GM19239 (cell line): ENCODE measurements at places on chromosomes 16 and 17.

DNA sequence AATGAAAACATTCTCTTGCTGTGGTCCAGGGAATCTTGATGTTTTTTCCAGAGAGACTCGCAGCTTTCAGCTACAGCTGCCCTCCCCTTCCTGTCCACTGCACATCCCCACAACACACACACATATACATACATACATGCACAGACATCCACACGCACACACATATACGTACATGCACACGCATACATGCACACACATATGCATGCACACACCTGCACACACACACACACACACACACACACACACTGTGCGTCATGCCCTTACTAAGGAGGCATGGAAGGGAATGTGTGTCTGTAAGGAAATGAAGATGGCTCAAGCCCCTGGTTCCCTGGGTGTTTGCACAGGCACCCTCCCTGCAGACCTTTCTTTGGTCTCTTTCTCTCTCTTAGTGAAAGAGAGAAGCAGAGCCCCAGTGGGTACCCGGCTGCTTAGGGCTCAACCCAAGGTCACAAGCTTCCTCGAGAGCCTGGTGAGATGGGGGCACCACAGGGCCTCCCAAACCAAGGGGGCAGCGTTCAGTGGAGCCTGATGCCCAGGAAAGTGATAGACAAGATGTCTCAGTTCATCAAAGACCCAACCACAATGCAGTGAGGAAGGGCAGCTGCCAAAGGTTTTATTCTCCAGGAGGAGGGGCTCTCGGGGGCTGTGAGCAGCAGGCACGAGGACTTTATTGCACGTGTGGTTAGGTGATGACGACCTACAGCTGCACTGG is 33.3 kb downstream of the TNFRSF13B start:
- DNase-seq, result no peak

GRCh38 chr16:57906382-57907316 is 64.3 kb downstream of the CNGB1 start:
- no peak for DNase-seq

- no peak for DNase-seq
These were observed 13.5 kb downstream of the SARM1 start for GRCh38 chr17:28385037-28385400.

DNA sequence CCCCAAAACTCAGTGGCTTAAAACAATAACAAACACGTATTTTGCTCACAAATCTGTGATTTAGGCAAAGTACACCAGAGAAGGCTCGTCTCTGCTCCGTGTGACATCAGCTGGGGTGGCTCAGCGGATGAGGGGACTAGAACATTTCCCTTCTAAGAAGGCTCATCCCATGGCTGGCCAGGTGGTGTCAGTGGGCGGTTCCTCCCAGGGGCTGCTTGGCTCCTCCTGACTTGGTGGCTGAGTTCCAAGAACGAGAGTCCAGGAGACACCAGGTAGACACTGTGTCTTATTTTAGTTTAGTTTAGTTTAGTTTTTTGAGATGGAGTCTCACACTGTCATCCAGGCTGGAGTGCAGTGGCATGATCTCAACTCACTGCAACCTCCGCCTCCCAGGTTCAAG is 5.6 kb upstream of the CHMP6 start:
- DNase-seq, result no peak

GRCh38 chr17:39231591-39232551 is 6.1 kb upstream of the STAC2 start:
- DNase-seq, result peak; percentile 78

DNA sequence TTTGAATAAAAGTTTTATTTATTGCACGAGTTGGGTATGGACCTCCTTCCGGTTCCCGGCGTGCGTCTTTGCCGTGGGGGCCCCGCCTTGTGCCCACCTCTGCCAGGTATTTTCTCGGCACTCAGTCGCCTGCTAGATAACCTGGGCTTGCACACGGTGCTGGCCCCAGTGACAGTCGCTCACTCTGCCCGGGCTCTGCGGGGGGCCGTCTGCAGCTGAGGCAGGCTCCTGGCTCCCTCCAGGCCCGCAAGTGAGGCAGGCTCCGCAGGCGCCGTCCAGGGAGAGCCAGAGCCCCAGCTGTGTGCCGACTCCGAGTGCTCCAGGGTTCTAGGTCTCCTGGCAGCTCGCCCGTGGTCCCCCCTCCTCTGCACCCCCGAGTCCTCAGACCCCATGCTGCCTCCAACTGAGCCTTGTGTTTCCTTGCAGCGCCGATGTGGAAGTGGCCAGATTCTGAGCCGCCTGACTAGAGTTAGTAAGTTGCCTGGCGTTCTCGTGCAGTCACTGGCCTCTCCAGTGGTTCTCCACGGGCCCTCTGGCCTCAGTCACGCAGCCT is 54.7 kb upstream of the PVALEF start:
- DNase-seq, result no peak

- no peak for DNase-seq
These were observed 131.6 kb downstream of the MRTFB start for GRCh38 chr16:14202697-14203096.
